Naive thymus-derived CD4-positive, alpha-beta T cell (primary cell): ENCODE measurements at places on chromosomes 3 and 15. TPM values are rescaled to one million over a fixed set of nuclear protein-coding genes. Genes with fewer than 3 reads are reported as not detected.
A peak's percentile ranks its signal among the peaks of the same experiment; 100 is the strongest.

The LYZL4 gene
- total RNA-seq: not detected

The PEAK1 gene
- 19.3 TPM for total RNA-seq

The RASGRP1 gene
- 171 and 182 TPM in 2 replicates for total RNA-seq

The SPSB4 gene
- not detected for total RNA-seq

DNA sequence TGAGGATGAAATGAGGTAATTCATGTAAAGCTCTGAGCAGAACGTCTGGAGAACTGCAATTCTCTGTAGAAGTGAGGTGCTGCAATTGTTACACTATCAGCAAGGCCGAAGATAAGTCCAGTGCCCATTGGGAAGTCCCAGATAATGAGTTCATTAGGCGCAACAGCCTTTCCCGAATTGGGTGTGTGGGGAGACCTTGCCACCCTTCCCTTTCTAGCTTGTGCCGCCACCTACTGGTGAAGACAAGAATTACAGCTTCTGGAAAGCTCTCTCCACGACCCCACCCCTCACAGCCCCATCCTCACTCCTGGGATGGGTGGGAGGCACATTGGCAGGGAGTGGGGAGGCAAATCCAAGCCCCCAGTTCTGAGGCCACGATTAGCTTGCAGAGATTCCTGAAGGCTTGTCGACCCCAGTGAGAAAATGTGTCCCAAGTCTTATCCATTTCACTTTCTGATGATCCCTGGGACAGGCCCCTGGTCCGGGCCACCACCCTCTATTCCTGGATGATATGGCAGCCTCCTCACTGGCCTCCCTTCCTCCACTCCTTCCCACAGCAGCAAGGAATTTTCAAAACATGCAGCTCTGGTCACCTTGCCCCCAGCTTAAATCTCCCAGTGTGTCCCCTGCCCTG, 36.4 kb downstream of the FAM3D start:
- peak; percentile 54 for DNase-seq

DNA sequence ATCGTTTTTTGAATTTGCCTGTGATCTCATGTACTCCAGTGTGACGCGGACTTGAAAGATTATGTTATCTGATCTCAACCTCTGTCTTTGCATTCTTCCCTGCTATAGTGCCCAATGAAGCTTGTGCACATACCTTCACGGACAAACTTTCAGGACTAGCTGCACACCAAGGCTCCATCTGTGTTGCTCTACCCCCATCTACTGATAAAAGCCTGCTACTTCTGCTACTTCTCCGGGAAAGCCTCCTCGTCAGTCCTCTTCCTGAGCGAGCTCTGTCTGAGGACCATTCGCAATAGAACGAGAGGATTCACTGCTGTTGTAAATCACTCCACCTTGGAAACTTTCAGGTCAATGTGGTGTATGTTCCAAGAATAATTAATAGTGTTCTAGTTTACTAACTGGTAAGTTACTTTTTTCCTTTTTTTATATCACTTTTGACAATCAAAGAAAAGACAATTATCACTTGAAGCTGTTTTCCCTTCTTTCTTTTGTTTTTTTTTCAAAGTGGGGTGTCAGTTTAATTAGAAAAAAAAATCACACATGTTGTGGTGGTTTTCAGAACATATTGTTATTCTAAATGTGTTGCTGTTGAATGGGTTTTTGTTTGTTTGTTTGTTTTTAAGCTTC, 217.6 kb downstream of the ARRDC4 start:
- peak; percentile 19 for DNase-seq

DNA sequence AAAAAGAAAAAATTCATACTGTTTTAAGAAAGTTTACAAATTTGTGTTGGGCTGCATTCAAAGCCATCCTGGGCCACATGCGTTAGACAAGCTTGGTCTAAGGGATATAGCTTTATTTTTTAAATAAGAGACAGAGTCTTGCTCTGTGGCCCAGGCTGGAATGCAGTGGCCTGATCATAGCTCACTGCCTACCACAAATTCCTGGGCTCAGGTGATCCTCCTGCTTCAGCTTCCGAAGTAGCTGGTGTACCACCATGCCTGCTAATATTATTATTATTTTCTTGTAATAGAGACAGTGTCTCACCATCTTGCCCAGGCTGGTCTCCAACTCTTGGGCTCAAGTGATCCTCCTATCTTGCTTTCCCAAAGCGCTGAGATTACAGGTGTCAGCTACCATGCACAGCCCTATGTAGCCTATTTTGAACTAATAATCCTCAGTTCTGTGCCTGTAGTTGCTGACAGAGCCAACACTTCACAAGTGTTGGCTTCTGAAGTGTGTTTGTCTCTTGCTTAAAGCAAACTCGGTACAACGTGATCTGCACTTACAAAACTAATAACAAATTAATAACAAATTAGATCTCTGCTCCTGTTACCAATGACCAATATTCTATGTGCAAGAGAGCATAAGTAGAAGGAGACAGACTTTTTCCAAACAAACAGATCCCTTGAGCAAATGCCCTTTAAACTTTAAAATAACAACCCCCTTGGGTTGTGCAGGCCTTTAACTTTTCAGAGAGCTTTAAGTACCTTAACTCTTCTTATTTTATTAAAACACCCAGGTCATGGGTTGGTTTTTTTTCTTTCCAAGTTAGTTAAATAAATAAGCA, 135.2 kb downstream of the VGLL4 start:
- no peak for DNase-seq

DNA sequence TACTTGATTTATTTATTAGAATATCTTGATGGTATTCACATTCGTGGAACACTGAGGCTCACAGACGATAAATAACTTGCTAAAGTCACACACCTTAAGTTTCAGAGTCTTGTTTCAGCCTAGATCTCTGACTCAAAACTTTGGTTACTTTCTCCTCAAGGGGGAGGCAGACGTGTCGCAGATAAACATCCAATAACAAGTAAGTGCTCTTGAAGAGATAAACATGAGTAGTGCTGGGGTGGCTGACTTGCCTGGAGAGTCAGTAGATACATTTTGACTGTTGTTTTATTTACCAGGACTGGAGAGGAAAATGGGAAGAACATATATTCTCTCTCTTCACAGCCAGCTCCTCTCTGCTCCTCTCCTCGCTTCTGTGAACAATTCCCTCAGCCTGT, 31.3 kb downstream of the FBXO45 start:
- no peak for DNase-seq

DNA sequence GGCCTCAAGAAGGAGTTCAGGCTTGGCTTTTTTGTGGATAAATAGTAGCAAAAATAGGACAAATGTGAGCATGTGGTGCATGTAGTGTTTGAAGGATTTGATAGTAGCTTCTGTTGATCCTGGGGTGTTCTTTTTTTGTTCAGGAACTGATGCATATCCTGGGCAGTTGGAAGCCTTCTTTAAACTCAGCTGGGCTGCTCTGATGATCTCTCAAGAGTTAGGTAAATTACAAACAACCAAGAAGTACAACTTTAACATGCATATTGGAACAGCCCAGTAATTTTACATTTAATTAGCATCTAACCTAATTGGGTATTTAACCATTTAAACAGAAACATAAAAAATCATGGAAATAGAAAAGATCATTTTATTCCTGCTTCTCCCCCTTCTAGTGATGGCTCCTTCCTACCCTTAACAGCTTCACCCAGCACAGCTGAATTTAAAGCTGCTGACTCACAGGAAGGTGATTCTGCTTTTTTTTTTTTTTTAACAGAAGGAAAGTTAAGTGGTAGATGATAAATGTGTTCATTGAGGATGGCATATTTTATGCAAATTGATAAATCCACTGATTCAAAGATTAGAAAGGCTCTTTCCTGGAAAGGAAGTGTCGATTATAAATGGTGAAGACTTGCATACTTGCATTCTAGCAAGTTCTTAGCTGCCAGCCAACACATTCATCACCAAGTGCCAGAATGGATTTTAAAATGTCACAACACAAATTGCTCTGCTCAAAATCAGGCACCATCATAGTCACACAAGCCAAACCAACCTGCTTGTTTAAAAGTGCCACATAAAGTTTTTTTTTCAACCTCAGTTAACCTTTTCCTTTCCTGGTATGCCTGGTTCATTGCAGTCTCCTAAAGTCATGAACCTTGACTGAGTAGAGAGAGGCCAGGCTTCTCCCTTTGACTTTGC, 20.0 kb downstream of the SLC35G2 start:
- DNase-seq: no peak

DNA sequence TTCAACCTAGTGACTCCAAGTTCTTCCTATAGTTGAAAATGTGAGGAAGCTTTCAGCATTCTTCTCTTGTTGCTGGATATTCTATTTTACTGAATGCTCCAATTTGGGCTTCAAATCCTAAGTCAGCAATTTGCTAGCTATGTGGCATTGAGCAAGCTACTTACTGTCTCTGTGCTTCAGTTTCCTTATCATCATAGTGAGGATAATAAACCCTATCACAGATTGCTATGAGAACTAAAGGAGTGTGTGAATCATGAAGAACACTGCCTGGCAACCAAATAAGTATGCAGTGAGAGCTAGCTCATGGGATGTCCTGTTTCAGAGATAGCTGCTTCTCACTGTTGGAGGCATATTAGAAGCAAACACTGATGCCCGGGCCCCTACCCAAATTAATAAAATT, 163.8 kb upstream of the CDIN1 start:
- no peak for DNase-seq

DNA sequence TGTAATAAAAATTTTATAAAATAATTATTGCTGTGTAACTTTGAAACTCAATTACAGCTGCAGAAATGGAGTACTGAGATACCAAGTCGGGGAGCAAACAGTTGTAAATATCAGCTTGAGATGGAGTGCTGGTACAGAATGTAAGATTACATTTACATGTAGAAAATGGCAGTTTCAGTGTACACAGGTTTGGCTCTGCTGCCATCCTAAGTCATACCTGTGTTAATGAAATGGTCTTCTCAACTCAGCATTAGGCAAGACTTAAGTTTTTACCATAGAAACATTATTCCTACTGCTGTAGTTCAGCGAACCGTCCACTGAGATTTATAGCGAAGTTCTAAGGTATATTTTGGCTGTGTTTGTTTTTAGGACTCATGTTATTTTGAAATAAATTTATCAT, 110.1 kb upstream of the TBL1XR1 start:
- DNase-seq: peak; percentile 26

DNA sequence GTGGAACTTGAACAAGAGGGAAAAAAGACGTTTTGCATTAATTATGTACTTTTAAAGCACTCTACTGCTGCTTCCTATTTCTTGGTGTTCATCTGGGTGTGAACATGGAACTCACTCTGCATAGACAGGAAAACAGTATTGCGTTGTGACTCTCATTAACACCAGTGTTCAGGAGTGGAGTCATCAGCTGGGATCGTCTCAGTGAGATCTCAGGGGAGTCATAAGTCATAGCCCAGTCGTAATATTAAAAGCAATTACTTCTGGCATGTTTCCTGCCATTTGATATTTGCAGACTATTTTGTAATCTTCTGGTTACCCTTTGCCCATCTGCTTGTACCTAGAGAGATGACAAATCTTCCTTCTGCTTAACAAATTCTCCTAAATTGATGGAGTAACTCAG, 462.0 kb upstream of the ATP11B start:
- DNase-seq: no peak

GRCh38 chr3:170437176-170437575, 18.5 kb downstream of the CLDN11 start:
- DNase-seq: no peak

- no peak for DNase-seq
These were observed 22.7 kb upstream of the CHRNB4 start for GRCh38 chr15:78663703-78664102.

DNA sequence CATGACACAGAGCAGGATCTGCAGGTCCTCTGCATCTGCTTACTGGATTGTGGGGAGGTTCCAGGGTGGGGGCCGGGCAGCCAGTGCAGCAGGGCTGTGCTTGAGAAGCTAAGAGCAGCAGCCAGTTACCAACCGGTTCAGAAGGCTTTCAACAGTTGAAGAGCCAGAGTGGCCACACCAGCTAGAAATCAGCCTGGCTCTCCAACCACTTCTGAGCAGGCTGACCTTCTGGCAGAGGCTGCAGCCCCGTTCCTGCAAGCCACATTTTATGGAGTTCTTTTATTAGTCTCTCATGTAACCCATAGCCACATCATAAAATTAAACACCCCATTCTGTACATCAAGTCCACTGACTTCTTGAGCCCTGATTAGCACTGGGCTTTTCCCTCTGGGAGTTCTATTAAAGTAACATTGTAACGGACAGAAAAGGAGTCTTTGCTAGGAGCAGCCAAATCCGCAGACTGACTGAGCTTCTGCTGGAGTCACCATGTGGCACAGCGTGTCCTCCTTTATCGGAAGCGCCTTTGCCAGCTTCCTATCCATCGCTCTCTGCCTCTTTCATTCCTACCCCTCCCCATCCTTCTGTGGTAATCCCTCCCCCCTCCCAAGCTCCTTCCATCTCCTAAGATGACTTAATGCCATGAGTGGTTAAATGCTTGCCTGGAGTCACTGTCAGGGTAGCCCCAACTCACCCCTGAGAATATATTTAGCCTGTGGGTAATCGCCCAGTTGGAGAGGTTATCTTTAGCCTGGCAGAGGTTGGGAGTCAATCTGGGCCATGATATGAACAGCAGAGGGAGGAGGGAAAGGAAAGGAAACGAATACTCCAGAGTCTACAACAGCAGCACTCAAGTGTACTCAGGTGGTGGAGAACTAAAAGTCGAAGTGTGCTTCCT, 138.5 kb upstream of the HES1 start:
- DNase-seq: no peak

DNA sequence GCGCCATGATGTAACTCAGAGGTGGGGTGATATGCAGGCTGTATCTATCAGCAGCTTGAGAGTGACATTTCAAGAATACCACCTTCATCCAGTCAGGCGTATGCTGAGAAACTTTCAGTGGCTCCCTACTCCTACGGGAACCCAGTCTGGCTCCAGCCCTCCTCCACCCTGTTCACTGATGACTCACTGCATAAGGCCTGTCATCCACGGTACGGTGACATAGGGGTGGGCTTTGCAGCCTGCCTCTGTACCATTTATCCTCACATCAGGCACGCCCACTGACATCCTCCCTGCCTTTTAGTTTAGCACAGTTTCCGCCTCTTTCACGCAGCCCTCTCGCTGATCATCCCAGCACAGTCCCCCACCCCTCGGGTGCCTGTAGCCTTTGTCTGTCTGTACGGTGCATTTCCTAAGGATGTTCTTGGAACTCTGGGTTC, 11.7 kb downstream of the PXYLP1 start:
- peak; percentile 70 for DNase-seq
